ENCODE measurements at places on chromosomes 1 and 21.

- no peak for DNase-seq
Observed at GRCh38 chr1:76425201-76426145, 350.9 kb downstream of the ST6GALNAC3 start.

DNA sequence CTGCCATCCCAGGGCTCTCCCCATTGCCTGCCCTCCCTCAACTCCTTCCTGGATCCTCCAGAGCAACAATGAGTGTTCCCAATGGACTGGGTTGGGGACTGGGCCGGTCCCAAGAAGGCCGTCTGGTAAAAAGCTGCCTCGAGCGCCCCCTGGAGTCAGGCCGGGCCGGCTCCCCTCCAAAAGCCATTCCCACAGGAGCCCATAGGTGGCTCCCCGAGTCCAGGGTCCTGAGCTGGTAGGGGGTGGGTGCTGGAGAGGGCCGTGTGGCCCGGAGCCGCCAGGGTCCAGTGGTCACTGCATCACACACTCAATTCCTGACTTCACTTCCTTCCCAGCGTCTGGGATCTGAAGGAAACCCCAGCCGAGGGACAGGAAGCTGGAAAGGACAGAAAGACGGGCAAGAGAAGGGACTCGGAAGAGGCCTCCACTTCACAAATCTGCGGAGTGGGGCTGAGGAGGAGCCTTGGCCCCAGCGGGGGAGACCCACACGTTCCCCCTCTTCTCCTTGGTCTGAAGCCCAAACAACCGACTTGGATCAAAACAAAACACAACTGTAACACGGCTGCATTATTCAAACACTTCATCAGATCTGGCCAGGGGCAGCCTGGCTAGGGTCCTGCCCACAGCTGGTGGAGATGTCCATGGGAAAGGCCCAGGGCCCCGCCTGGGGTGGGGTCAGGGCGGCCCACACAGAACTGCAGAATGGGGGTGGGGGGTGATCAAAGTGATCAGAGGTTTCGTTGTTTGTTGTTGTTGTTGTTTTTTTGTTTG, 10.9 kb upstream of the ALDH4A1 start:
- DNase-seq, result peak; percentile 60

- no peak for DNase-seq
Observed at GRCh38 chr1:88701275-88701674, 17.2 kb downstream of the PKN2 start.

- DNase-seq, result no peak
Observed at GRCh38 chr1:29683472-29683871, 447.1 kb downstream of the PTPRU start.

GRCh38 chr1:203017692-203018091, 8.6 kb upstream of the PPFIA4 start:
- DNase-seq, result no peak

- DNase-seq, result no peak
Observed at GRCh38 chr1:160646180-160646579, 664 bp downstream of the SLAMF1 start.

DNA sequence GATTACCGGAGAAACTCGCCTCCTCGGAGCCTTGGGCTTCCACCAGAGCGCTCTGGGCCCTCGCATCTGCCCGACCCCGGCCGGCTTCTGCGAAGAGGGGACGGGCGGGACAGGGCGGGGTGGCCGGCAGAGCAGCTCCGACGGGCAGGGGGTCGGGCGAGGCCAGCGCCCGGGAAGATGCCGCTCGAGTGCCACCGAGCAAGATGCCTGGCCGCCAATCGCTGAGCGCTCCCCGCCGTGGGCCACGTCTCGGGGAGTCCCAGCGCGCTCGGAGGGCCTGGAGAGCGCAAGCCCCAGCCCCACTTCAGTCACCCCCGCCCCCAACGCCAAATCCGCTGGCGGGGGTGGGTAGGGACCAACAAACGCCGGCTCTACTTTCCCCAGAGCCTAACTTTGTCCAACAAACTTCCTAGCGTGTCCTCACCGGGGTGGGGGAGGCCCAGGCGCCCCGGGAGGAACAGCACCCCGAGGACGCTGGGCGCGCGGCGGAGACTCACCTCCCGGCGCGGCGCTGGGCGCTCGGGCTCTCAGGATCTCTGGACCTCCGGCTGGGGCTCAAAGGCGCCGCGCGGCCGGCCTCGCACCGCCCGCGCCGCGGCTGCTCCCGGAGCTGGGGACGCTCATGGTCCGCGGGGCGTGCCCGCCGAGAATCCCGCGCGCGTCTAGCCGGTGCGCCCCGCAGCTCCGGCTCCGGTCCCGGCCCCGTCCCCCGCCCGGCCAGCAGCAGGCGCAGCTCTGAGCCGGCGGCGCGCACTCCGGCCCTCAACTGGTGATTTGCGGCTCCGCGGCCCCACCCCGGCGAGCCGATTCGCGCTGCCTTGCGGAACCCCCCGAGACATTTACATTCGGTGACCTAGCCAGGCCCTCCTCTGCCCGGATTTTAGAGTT, at the start of gene BCAR3:
TSS of gene BCAR3 (minus strand) at position 737 of the 888 bp plus-strand sequence. CDS start 6,907 bp downstream, outside the sequence.
- no peak for DNase-seq

DNA sequence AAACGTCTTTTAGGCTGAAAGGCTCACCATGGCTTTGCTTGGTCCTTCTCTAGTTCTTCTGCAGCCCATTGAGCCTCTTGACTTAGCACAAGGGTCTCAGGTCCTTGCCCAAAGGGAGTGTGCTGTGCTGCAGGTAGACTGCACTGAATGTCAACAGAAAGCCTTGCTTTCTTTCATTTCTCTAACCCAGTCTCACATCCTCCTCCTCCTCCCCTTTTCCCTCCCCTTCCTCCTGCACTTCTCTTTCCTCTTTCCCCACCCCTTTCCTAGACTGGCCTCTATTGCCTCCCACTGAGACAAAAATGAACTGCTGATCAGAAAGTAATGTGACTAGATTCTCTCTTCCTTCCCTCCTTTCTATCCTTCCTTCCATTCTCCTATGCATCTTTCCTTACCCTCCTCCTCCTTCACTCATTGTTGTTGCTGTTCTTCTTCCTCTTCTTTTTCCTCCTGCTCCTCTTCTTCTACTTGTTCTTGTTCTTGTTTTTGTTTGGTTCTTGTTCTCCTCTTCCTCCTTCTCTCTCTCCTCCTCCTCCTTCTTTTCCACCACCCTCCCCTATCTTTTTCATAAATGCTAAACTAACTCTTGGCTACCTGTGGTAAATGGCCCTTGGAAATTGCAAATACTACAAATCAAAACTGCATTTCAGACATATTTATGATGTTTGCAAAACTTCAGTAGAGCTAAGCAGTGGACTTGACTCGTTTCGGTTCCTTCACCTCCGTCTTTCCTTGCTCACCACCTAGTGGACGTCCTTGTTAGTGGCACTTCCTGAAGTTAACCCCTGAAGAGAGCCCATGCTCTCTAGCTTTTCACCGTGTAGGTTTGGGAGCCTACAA, at the start of gene SELL:
TSS of gene SELL (minus strand) at position 152 of the 840 bp plus-strand sequence. CDS start at position 30, 122 bp downstream.
- peak; percentile 42 for DNase-seq

DNA sequence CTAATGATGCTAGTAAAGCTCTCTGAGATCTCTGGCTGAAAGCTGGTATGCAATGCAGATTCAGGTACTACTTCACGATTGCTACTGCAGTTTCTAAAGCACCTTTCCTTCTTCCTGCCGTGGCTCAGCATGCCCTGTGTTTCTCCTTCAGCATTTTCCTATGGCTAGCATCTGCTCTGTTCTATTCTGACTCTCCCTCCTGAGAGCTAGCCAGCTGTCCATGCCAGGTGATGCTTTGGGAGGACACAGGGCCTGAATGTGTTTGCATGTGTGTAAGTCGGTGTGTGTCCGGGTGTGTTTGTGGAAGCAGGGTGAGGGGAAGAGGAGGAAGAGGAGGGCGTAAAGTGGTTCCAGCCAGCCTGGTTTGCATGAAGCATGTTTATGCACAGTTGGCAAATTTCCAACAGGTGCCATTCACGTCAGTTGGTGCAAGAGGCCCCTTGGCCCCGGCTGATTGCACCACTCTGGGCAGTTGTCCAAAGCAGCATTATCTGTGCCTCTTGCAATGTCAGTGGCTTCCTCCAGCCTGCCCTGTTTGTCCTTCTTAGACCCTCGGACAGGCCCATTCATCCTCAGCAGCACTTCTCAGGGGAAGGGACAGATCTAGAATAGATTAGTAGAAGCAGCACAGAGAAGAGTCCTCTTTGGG, 433.3 kb downstream of the DISC1 start:
- no peak for DNase-seq

DNA sequence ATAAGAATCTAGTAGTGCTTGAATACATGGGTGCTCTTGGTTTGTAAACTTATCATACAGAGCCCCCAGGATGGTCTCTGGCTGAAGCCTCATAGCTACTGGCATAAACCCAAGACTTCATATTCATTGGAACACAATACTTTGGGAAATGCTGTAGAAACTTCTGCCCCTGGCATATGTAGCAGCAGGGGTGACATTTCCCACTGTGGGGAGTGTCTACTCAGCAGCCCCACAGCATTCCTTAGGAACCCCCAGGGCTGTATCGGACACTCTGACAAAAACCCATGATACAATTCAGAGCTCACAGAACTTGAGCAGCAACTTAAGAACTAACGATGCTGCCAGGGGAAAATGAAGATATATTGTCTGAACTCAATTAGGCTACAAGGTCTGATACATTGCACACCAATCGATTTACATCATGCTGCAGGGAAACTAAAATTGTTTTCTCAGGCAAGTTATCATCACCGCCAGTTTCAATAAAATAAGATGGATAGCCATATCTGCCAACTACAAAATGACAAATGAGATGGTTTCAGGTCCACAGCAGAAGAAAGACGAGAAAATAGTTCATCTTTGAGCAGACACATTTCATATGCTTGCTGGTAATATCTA, 181.1 kb upstream of the GREM2 start:
- DNase-seq, result no peak
